ENCODE measurements at places on chromosomes 2 and 18.

- DNase-seq: no peak
These were observed 8.9 kb upstream of the OSR1 start for GRCh38 chr2:19367326-19367725.

- DNase-seq: no peak
These were observed 259.4 kb downstream of the TNS1 start for GRCh38 chr2:217743407-217743806.

GRCh38 chr2:42223067-42223854 lies 54.1 kb downstream of the EML4 start:
- no peak for DNase-seq

DNA sequence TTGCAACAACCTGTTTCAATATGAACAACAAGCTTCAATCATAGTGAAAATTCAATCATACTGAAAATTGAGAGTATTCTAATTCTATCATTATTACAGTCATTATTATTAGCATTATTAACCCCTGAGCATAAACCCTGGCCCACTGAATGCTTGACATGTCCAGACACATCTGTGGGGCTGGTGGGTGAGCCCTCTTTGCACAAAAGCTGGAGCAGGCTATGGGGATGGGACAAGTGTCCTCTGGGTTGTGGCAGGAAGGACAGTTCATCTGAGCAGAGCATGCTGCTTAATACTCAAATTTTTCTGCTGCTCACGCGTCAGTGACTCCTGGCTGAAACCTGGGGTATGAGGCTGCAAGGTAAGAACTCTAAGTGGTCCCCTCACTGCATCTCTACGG lies 451.1 kb upstream of the POU3F3 start:
- DNase-seq: no peak

GRCh38 chr2:18074476-18074875 lies 196.0 kb downstream of the KCNS3 start:
- no peak for DNase-seq

DNA sequence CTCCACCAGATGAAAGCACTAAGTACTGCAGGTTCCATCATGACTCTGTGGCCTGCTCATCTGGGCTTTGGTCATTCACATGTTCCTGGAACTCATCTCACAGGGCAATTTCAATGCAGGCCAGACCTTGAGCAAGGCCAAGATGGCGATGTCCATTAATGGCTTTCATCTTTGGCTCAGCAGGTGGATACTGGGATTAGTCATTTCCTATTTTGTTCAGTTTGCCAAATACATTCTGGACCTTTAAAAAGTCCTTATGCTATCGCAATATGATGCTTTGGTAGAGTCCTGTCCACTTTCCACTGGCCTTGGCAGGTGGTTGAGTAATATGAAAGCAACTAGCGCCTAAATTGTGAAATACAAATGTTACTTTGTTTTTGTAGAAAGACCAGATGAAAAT lies 170.1 kb upstream of the REV1 start:
- DNase-seq: no peak

GRCh38 chr2:216418981-216419380 lies 6.7 kb downstream of the SMARCAL1 start:
- DNase-seq: no peak

- DNase-seq: no peak
These were observed 129.4 kb downstream of the TFCP2L1 start for GRCh38 chr2:121155502-121156056.

DNA sequence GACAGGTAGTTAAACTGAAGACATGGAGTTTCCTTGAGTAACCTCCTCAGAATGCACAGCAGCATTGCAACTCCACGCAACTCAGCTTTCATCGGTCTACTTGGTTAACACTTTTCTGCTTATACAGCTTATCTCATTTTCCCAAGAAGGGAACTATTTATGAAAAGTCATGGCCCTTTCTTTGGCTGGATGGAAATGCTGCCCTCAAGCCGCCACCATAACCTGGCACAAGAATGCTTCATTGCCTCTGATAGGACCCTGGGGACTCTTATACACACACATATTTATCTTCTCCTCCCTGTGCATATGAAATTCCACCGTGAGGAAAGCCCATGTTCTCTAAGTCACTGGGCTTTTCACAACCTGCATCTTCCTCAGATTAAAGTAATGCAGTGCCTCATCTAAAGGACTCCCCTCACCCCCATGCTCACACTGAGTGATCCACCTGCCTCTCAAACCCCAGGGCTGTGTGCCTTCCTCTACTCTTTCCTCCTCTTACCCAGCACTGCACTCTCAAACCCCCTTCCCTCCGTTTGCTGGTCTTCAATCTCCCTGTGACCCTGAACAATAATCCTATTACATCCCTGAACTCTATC lies 192.0 kb upstream of the HNRNPA3 start:
- DNase-seq: no peak

GRCh38 chr2:86770816-86771301 lies 19.9 kb downstream of the CD8A start:
- DNase-seq: no peak

DNA sequence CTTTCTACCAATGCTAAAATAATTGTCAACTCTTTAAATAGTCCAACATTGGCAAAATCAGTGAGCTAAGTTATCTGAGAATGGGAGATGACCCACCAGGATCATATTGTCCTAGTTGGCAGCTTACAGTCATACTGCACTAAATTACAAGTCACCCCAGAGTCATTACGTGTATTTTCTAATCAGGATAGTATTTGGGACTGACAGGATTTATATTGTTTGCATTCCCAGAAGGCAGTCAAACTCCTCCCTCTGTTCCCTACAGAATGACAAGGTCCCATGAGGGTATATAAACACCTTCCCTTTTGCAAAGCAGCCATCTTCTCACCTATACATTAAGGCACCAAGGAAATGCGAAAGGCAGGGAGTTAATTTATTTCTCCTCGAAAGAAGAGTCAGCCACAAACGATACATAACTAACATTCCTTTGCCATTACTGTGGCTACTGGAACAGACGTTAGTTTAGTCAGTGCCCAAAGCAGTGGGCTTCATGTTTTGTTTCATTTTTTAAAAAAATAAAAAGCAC lies 125.3 kb downstream of the ANTXR1 start:
- no peak for DNase-seq

DNA sequence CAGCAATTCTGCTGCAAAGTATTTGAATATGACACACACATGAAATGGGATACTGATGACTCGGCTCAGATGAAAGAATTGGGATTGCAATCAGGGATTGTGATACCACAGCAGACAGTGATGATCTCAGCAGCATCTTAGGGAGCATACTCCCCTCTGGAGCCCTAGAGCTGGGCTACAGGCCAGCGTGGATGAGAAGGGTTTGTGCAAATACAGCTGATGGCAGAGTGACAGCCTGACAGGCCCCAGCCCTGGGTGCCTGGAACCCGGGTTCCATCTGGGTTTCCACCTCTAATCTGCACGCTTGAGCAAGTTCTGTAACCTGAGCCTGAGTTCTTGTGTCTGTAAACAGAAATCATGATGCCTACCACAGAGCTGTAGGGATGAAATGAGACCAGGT lies 418.0 kb downstream of the LRATD1 start:
- no peak for DNase-seq

- DNase-seq: no peak
These were observed 159.6 kb downstream of the DCC start for GRCh38 chr18:52499644-52500043.

DNA sequence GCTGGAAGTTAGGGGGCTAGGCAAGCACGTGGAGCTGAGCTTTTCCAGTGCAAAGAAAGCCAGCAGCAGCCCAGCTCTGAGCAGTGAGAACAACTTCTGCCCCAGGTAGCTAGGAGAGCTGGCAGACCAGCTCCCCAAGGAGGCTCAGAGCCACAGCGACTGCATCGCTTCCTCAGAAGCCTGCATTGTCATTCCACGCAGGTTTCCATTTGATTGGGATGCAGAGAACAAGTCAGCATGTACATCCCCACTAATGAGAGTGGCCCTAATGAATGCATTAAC lies 45.1 kb downstream of the C1QL2 start:
- no peak for DNase-seq

DNA sequence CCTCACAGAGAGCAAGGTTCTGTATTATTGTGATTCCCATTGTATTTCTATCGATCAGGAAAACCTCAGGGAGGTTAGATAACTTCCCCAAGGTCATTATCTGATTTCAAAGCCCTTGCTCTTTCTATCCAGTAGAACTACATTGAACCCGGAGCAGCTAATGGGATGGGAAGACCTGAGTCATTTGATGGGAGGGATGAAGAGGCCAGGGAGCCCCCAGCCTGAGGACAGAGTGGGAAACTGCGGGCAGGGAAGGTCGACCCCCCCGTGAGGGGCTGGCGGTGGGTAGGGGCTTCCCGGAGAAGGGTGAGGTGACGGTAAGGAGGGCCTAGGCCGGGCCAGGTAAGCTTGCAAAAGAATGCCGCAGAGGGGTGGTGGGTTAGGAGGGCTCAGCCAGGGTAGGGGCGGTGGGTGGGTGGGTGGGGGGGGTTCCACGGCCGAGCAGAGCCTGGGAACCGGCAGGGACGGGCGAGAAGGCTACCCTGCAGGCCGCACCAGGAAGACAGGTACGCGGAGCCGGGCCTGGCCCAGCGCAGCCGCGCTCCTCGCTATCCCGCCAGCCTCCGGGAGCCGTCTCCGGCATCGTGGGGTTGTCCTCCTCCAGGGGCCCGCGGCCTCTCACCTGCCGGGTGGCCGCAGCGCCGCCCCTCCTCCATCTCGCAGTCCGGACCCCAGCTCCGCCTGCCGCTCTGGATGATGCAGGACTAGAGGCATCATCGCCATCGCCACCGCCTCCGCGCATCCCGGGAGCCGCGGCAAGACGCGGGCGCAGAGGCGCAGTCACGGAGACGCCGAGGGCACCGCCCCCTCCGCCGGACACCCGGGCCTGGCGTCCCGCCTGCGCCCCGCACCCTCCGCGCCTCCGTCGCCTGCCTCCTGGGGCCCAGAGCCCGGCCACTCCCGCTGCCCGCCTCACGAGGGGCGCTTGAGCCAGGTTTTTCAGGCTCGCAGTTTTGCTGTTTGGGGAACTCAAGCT lies at the start of gene GPR75:
Gene GPR75, minus strand, starts transcription at position 762 of the 976 bp plus-strand sequence. CDS start 5,211 bp downstream, outside the sequence.
- no peak for DNase-seq

- no peak for DNase-seq
These were observed 12.5 kb upstream of the LBH start for GRCh38 chr2:30218814-30219213.

GRCh38 chr2:145028101-145028920 lies 508.4 kb upstream of the ZEB2 start:
- no peak for DNase-seq

GRCh38 chr2:8915941-8916340 lies 78.5 kb upstream of the KIDINS220 start:
- no peak for DNase-seq

DNA sequence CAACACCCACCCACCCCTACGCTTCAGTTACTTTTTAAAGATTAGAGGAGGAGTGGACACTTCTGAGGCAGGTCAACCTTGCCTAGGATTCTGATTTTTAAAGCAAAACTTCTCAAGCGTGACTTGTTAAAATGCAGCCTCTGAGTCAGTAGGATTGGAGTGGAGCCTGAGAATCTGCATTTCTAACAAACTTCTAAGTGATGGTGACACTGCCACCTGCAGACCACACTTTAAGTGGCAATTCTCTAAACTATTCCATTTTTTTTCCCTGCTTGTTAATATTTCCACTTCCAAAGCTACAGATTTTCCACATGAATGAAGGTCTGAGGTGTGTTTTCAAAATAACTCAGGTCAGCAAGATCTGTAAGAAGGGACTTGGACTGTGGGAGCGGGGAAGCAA lies 171.1 kb upstream of the CCDC150 start:
- DNase-seq: no peak

DNA sequence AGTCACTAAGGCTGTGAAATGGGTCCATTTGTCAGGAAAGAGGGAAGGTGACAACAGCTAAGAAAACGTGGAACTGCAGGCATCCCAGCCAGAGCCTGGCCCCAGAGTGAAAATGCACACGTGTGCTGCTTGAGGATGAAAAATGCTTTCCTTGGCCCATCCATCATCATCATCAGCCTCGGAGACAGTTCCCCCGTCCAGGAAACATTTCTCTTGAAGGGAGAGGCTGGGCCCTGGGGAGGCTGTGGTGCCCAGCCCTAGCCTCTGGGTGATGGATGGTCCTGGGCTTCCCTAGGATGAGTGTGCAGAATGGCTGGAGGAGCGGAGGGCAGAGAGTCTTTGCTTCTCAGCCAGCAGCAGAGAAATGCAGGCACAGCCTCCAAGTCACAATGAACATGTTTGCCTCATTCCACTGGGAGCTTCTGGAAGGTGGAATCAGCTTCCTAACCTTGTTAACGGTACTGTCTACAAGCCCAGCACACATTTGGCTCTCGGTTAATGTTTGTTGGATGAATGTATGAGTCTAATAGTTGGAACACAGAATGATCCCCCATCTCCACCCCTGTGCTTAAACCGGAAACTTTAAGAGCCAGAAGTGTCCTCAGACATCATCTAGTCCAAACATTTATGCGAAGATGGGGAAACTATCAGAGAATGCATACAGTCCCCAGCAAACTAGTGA lies 164.0 kb downstream of the RDH14 start:
- no peak for DNase-seq

- DNase-seq: no peak
These were observed 16.7 kb downstream of the PLB1 start for GRCh38 chr2:28512607-28512965.

DNA sequence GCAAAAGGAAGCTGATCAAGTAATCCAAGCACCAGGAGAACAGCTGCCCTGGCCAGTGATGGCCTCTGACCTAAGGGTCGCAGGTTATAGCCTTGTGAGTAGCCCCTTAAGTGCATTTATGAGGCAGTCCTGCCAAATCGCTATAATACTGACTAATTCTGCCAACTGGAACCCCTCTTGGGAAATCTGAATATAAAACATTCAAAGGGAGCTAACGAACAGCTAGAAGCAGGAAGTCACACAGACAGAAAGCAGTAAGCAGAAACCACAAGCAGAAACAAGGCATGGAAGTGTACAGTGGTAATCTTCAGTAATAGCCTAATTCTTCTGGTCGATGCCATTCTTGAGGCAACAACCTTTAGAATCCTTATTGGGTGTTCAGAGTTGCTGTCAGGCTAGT lies 521.3 kb downstream of the METTL4 start:
- DNase-seq: no peak

DNA sequence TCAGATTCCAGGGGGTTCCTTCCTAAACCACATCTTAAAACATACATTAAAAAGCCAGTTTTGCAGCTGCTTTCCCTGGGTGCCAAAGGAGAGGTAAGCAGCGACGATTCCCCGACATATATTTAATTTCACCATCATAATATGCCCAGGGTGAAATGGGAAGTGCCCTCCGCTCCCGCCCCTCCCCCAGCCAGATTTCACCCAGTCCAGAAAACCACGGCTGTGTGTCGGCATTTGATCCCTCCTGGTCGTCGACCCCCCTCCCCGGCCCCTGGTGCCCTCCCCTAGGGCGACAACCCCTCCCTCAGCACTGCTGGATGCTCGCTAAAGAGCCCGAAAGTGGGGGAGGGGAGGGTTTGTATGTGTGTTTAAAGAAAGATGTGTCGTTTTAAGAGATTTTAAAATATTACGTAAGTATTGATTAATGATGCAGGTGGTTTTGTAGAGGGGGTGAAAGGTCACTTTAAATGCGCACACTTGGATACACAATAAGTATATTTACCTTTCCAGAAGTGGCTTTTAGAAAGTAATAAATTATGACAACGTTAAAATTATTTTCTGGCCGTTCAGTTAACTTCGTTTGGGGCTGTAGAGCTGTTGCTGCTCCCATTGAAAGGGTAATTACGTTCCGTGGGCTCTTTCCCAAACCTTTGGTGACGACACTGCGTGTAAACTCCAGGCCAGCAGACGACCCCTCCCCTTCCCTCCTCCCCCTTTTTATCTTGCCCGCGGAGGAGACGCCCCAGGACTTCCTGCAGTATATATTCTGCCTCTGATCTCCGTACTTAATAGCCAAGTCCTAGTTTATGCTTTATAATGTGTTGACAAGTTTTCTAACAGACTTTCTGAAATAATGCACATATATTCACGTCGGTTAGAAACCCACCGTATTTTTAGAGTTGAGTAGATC lies 3.4 kb upstream of the BCL11A start:
- DNase-seq: no peak

GRCh38 chr18:10659594-10659993 lies 133.8 kb downstream of the NAPG start:
- DNase-seq: no peak

Data from central memory CD8-positive, alpha-beta T cell (primary cell).